AG08395 (cell line): ENCODE measurements at places on chromosomes 13 and 19.

- no peak for DNase-seq
Measured at GRCh38 chr19:37079238-37079637, 1.0 kb downstream of the ZNF420 start.

DNA sequence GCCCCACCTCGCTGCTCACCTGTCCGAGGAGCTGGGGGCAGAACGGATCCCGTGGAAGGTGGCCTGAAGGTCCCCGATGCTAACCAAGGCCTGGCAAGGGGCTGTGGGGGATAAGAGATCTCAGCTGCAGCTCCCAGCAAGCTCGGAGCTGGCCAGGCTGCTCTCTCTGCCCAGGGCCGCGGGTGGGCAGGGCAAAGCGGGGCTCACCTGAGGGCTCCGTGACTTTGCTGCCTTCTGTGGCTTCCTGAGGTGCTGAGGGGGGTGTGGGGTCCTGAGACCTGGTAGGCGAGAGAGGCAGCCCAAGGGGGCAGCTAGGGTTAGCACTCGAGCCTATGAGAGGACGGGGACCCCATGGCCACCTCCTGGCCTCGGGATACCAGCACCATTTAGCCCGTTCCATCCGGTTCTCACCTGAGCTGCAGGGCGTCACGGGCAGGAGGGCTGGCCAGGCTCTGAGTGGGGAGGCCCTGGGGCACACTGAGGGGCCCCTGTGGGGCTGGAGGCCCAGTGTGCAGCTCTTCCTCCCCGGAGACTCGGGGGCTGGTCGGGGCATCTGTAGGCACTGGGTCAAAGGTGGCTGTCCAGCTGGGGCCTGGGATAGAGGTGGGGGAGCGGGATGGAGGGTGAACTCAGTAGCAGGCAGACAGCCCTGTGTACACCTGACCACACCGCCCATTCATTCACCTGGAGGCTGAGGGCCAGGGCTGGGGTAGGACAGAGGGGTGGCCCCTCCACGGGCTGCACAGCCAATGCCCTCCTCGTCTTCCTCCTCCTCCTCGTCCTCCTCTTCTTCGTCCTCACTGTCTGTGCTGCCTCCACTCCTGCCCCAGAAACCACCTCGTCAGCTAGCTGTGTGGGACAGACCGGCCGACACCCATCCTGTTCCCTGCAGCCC is 3.1 kb upstream of the TMEM86B start:
- no peak for DNase-seq

- DNase-seq = no peak
Measured at GRCh38 chr13:52677823-52678222, 25.2 kb downstream of the SUGT1 start.

DNA sequence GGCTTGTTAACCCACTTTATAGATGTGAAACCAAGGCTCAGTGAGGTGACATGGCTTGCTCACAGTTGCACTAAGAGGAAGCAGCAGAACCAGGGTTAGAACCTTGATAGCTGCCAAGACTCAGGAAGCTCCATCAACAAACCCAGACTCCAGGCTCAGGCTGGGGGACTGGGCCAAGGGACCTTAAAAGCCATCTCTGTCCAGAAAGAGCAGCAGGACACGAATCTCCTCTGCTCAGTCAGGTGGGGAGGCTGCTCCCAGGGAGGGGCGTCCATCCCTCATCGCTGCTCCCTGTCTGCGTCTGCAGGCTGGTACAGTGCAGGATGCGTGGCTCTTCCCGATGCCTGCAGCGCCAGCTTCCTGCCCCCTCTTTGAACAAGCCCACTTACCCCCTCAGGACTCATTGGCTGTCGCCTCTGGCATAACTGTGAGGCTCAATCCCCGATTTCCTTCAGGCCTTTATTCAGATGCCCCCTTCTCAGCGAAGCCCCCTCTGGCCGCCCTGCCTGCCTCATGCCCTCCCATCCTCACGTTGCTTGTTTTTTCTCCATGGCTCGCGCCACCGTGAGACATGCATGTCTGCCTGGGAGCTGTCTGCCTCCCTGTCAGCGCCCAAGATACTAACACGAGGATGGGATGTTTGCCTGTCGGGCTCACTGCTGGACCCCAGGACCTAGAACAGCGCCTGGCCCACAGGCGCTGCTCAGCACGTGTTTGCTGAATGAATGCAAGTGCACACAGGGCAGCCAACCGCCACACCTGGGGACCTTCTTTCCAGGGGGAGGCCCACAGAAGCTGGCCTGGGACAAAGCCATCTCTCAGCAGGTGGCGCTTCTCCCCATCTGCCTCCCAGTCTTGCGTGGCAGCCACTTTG is 21.5 kb downstream of the AKT2 start:
- no peak for DNase-seq

GRCh38 chr13:44818428-44818827 is 170.8 kb downstream of the NUFIP1 start:
- no peak for DNase-seq

DNA sequence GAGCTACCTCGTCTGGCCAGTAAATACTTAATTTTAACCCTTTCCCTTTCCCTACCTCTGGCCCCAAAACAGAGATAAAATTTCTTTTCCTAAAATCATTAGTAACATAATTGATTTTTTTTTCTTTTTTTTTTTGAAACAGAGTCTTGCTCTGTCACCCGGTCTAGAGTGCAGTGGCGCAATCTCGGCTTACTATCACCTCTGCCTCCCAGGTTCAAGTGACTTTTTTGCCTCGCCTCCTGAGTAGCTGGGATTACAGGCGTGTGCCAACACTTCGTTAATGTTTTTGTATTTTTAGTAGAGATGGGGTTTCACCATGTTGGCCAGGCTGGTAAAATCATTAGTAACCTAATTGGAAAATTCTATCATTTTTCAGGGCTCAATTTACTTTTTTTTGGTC is 10.4 kb upstream of the TRIM13 start:
- no peak for DNase-seq

- no peak for DNase-seq
Measured at GRCh38 chr13:110521946-110522345, 39.6 kb downstream of the RAB20 start.

GRCh38 chr19:572743-573518 is 535 bp downstream of the BSG start:
- DNase-seq = peak; percentile 71

DNA sequence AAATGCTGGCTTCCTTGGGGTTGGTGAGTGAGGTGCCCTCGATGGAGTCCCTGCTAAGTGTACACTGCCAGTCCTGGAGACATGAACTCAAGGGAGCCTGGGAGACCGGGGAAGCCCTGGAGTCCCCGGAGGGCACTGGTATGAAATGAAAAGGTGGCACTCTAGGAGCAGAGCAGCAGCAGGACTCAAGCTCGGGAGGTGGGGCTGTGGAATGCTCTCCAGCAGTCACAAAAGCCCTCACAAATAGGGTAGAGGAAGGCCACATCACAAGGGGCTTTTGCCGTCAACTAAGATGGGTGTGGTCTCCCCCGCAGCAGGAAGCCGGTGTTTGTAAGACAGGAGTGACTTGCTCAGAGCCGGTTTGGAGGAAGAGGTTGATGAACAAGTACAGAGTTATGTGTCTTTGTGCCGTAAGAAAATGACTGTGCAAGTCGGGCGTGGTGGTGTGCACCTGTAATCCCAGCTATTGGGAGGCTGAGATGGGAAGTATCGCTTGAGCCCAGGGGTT is 19.3 kb downstream of the CCNE1 start:
- DNase-seq = no peak

GRCh38 chr19:6564393-6564792 is 26.6 kb downstream of the CD70 start:
- DNase-seq = peak; percentile 37

- DNase-seq = no peak
Measured at GRCh38 chr19:407511-408440, 1.2 kb downstream of the C2CD4C start.

DNA sequence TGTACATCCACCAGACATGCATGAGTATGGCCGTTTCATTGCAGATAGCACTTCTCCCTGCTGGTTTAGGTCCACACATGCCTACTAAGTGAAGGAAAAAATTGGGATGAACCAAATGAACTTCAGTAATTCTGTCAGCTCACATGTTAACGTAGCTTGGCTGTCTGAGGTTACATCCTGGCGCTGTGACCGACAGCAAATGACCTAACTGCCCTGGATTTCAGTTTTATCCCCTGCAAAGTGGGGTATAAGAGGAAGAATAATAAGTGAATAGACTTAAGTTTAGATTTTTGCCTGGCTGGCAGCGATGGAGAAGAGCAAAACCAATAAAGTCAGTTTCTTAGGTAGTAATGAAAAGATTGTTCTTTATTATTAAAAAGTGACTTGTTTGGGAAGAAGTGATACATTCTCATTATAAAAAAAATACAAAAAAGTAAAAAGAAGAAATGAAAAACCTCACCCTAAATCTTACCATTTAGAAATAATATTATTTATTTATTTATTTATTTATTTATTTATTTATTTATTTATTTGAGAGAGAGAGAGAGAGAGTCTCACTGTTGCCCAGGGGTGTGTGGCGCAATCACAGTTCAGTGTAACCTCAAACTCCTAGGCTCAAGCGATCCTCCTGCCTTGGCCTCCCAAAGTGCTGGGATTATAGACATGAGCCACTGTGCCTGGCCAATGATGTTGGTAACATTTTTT is 4.2 kb upstream of the RNF113B start:
- no peak for DNase-seq

DNA sequence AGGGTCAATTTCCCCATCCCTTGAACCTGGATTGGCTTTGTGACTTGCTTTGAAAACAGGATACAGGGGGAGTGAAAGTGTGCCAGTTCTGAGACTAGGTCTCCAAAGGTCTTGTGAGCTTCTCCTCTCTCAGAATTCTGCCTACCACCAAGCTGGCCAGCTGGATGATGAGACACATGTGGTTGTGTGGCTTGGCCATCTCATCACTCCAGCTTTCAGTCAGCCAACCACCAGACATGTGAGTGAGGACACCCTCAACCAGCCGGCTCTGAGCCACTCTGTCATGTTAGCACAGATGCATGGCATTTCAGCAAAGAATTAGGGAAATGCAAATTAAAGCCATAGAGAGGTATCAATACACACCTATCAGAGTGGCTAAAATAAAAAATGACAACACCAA is 29.5 kb downstream of the ENOX1 start:
- DNase-seq = no peak

DNA sequence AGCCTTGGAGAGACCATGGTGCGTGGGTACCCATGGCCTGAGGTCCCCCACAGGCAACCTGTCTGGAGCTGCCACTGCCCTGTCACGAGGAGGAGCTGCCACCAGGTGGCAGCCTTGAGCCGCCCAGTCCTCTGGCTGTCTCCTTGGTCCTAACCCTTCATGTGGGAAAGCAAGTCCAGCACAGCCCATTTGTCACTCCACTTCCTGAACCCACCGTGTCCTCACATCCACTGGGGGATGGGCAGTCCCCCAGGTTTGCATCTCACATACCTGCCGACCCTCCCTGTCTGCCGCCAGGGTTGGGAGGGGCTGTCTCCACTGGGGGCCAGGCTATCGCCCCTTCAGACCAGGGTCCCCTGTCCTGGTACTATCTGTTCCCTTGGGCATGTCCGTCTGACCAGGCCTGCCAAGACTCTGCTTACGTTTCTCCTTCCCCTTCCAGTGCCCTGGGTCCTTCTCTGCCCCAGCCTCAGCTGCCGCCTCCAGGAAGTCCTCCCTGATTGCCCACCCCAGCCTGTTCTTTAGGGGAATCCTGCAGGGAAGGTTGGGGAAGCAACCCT is 4.5 kb downstream of the FAM174C start:
- peak; percentile 85 for DNase-seq

DNA sequence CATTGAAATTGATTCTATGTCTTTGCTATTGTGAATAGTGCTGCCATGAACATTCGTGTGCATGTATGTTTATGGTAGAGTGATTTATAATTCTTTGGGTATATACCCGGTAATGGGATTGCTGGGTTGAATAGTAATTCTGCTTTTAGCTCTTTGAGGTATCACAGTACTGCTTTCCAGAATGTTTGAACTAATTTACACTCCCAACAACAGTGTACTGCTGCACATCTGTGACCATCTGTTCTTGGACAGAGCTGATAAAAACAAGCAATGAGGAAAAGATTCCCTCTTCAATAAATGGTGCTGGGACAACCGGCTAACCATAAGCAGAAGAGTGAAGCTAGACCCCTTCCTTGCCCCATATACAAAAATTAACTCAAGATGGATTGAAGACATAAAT is 231.0 kb downstream of the MYO16 start:
- no peak for DNase-seq

DNA sequence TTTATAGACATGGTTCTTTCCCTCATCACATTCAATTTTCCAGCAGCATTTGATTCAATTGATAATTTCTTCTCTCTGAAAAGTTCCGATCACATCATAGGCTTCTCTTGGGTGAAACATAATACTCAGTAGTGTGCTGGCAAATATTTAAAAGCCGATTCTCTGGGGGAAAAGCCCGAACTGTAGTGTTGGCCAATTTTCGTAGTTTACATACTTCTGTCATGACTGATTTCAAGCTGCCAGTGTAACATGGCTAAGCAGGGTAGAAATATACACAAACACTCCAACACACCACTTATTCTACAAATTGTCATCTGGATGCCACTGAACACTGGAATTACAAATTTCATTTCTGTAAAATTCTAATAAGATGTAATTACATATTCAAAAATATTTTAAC is 56.1 kb upstream of the FREM2 start:
- DNase-seq = no peak

DNA sequence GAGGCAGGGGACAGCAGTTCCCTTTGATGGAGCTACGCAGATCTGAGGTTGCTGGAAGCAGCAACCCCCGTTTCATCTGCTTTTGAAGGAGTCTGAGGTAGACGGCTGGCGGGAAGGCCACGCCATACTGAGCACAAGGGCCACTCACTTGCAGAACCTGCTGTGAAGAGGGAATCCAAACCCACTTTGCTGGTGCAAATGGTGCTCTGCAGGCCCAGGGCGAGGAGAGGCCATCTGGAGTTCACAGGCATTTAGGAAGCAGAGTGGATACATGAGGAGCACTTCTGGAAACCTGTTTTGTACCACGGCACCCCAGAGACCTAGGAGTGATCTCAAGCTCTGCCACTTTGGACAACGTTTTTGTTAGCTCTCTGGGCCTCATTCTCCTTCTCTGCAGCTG is 227.8 kb downstream of the UQCRFS1 start:
- no peak for DNase-seq

DNA sequence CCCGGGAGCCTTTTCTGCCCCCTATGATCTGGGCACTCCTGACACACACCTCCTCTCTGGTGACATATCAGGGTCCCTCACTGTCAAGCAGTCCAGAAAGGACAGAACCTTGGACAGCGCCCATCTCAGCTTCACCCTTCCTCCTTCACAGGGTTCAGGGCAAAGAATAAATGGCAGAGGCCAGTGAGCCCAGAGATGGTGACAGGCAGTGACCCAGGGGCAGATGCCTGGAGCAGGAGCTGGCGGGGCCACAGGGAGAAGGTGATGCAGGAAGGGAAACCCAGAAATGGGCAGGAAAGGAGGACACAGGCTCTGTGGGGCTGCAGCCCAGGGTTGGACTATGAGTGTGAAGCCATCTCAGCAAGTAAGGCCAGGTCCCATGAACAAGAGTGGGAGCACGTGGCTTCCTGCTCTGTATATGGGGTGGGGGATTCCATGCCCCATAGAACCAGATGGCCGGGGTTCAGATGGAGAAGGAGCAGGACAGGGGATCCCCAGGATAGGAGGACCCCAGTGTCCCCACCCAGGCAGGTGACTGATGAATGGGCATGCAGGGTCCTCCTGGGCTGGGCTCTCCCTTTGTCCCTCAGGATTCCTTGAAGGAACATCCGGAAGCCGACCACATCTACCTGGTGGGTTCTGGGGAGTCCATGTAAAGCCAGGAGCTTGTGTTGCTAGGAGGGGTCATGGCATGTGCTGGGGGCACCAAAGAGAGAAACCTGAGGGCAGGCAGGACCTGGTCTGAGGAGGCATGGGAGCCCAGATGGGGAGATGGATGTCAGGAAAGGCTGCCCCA is 8.5 kb upstream of the CEACAM7 start:
- no peak for DNase-seq

GRCh38 chr19:2026770-2027169 is 11.3 kb upstream of the BTBD2 start:
- no peak for DNase-seq

- DNase-seq = no peak
Measured at GRCh38 chr13:22562116-22562515, 618.7 kb upstream of the SGCG start.
